Activated naive CD4-positive, alpha-beta T cell (primary cell): ENCODE measurements at places on chromosomes 1 and 21.

GRCh38 chr1:66025188-66025587 lies 232.5 kb downstream of the PDE4B start:
- no peak for DNase-seq

- DNase-seq = no peak
These were observed 38.7 kb downstream of the CHAF1B start for GRCh38 chr21:36423771-36424433.

DNA sequence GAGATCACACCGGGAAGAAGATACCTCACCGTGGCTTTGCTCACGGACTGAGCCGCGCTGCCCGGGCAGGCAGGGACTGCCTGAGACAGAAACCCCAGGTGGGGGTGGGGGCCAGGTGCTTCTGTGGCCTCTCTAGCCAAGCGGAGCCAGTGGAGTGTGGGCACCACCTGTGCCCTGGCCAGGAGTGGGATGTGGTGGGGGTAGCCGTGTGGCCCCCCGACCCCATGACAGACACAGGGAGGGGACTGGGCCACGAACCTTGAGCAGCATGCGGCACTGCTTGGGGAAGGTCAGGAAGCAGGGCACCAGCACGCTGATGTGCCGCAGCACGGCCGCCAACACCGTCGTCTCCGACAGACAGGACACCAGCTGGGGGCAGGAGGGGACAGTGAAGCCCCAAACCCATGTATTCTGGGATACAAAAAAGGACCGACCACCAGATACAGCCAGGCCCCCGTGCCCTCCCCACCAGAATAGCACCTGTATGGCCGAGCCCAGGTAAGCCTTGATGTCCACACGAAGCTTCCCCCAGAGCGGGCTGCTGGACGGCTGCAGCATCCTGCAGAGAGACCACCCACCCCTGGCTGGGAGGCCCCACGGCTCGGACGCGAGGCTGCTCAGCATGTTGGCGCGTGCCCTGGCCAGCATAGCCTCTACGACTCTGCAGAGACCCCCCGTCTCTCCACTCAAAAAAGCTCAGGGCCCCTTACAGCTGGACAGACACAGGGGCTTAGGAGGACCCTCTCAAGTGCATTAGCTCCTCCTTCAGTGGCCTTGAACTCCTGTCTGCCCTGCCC lies 5.3 kb downstream of the NOC2L start:
- no peak for DNase-seq

- no peak for DNase-seq
These were observed 71.4 kb upstream of the COG2 start for GRCh38 chr1:230570724-230571360.

GRCh38 chr21:32189688-32190483 lies 89.0 kb downstream of the MIS18A start:
- no peak for DNase-seq

DNA sequence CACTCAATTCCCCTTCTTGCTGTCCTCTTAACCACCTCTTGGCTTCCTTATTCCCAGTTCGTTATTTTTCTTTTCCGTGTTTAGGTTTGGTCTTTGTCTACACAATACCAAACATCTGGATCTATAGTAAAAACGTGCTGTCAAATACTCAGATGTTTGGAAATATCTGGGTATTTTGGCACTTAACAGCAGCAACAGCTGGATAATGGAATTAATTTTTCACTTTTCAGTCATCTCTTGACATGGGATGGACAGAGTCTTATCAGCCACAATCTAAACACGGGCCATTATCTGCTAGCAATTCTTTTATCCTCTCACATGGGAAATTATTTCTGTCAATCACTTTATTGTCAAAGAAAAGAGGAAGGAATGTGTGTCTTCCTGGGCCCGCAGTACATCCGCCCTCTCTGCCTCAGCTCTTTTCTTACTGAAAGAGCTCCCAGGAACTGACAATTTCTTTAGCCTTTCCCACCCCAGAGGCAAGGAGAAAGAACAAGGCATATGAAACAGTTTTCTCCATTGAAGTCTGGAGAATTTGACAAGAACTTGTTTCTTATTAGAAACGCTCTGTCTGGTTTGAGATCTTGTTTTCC lies 13.4 kb downstream of the NHLH2 start:
- no peak for DNase-seq

- DNase-seq = no peak
These were observed 95.6 kb upstream of the KCTD3 start for GRCh38 chr1:215471463-215471862.

- DNase-seq = no peak
These were observed 52.1 kb upstream of the ADARB1 start for GRCh38 chr21:45022348-45022675.

GRCh38 chr21:40733024-40733397 lies 113.9 kb downstream of the DSCAM start:
- DNase-seq = no peak

DNA sequence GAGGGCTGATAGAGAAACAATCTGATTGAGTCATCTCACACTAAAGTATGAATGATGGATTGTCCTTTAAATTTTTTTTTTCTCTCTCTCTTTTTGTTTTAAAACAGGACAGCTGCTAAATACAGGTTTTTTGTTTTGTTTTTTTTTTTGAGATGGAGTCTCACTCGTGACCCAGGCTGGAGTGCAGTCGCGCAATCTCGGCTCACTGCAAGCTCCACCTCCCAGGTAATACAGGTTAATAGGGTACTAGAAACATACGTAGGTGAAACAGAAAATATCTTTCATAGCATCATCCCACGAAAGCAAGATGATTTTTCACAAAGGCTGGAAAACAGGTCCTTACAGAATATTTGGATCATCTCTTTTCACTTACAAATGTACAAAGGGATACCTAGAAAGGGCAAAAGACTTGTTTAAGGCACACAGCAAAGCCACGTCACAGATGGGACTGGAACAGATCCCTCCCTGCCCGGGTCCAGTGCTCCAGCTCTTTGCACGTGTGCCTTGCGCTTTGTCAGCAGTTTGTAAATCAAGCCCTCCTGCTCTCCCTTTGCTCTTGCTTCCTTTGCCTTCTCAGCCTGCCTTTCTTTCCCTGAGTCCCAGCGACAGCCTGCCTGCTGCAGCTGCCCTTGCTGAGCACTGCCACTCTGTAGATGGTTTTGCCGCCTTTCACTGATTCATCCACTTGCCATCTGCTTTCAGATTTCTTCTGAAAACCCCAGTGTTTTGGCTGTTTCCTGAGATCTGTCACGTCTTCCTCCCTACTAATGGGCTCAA lies 171.3 kb upstream of the BEND5 start:
- DNase-seq = no peak

- DNase-seq = no peak
These were observed 51.1 kb downstream of the LACTBL1 start for GRCh38 chr1:22921452-22922126.

DNA sequence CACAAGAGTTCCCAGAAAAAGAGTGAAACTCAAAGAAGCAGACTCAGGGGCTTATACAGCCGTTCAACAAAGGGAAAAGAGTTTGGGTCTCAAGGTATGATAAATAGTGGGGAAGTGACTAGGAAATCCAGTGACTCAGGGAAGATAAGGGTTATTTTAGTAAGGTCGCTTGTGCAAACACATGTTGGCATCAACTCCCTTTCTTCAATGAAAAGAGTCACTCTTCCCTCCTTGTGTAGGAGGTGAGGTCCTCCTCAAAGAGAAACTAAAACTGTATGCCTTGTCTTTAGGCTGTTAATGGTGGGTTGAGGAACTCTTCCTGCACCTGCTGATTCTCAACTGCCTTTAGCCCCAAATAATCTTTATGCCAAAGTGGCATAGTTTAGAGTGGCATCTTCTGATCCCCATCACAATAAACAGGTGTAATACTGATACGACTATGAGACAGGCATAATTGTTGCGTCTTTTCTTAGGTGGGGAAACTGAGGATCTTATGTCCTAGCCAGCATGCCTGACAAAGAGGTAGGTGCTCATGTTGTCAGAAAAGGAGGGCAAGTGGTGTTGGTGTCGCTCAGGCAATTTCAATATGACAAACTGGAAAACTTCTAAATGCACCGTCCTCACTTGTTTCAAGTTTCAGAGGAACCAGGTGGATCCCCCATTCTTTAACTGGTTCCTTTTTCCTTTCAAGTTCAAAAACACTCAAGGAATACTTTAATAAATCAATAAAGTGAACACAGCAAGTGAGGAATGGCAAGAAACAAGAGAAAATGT lies 294.1 kb upstream of the RUNX1 start:
- DNase-seq = no peak

- DNase-seq = no peak
These were observed 33.3 kb downstream of the PUM1 start for GRCh38 chr1:31032266-31032665.

DNA sequence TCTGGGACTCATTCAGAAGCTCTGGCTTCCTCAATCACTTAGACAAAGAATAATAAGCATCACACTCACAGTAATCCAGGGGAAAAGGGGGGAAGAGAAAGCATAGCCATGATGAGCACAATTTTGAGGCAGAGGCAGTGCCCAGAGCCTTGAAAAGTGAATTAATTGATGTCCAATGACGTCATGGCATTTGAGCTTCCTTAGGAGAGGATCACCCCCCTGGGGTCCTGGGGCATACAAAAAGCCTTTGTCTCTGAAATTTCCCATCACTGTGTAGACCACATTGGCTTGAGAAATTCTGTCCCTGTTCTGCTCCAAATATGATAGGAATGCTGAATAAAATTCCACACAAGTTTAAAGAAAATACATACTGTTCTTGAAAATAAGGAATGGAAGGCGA lies 84.3 kb upstream of the COA6 start:
- DNase-seq = no peak

- DNase-seq = no peak
These were observed 6.3 kb downstream of the MAST2 start for GRCh38 chr1:45809761-45810160.

DNA sequence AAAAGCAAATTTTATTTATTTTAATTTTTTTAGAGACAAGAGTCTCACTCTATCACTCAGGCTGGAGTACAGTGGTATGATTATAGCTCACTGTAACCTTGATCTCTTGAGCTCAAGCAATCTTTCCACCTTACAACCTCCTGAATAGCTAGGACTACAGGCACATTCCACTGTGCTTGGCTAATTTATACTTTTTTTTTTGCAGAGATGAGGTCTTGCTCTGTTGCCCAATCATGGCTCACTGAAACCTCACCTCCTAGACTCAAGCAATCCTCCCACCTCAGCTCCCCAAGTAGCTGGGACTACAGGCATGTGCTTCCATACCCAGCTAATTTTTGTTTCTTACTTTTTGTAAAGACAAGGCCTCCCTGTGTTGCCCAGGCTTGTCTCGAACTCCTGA lies 49.5 kb downstream of the DR1 start:
- DNase-seq = no peak

DNA sequence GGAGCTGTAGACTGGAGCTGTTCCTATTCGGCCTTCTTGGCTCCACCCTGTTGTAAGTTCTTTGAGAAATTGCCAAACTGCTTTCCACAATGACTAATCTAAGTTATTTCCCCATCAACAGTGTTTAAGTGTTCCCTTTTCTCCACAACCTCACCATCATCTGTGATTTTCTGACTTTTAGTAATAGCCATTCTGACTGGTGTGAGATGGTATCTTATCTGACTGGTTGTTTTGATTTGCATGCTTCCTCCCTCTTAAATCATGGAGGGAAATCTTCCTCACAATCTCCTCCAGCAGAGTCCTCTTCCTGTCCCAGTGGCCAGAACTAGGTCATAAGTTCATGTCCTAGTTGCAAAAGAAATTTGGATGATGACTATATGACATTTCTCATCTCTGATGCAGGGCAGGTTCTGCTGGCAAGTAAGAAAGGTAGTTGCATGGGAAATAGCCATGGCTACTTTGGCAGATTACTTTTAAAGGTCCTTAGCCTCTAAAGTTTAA lies 294.0 kb downstream of the LRRC40 start:
- no peak for DNase-seq

DNA sequence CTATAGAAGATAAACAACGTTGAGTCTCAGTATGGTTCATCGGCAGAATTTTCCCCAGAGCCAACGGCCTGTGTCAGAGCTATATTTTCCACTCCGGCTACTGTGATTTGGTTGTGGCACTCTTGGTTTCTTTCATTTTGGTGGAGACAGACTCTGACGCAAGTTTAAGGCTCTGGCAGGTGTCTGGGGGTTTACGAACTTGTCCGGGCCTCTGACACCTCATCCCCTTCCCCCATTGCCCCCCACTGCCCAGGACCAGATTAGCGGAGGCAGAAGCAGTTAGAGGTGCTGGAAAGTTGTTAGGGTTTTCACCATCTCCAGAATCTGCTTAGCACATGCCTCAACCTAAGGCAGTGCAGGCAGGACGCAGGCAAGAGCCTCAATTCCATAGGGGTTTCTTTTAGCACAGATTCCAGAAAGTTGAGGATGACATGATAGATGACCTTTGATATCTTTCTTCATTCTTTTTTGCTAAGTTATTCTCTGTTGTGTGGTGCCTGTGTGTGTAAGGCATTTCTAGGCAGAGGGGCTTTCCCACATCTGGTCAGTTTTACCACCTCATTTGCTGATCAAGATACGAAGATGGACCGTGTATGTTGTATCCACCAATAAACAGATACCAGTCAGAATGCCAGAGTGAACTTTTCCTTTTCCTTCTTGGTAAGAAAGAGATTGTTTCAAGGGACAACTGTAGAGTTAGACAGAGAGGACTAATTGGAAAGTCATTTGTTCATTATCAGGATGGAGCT lies 18.4 kb upstream of the IL10 start:
- no peak for DNase-seq

- DNase-seq = no peak
These were observed 31.4 kb upstream of the ARTN start for GRCh38 chr1:43902058-43902831.

GRCh38 chr1:210129092-210129491 lies 103.5 kb upstream of the SERTAD4 start:
- no peak for DNase-seq

GRCh38 chr1:117122330-117123025 lies 929 bp upstream of the TRIM45 start:
- DNase-seq = no peak

DNA sequence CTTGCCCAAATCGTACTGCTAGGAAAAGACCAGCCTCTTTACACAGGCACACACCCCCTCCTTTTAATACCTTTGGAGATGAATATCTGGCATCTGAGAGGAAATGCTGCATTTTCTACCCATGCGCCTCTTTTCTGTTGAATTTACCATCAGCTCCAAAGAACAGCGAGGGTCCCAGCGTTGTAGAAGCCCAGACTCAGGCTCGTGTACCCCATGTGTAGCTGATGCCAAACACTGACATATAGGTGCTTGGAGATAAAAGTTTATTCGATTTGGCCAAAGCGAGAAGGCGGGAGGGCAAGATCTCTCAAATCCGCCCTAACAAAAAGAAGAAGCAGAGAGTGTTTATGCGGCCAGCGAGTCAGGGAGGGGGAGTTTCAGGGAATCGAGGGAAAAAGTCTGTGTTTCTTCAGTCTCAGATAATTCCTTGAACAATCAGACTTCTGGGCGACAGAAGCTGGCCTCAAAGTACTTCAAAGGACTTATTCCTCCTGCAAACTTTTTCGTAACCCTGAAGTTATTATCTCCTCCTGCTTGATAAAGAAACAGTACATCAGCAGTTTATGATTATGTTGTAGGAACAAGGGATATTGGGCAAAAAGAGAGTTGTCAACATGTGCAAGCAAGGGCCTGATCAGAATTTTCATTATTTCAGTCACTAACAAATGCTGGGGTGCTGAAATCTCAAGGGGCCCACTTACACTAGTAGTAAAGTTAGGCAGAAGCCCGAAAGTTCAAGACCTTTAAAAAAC lies 642 bp upstream of the CREG1 start:
- no peak for DNase-seq

GRCh38 chr1:26781206-26781825 lies 6.4 kb upstream of the PIGV start:
- no peak for DNase-seq

GRCh38 chr1:222171005-222171404 lies 376.9 kb downstream of the HHIPL2 start:
- no peak for DNase-seq
